ENCODE measurements at places on chromosomes 12 and 14. TPM values are rescaled to one million over a fixed set of nuclear protein-coding genes. Genes with fewer than 3 reads are reported as not detected.

The PSEN1 gene
- total RNA-seq = 62.6 TPM

- no peak for DNase-seq
Measured at GRCh38 chr14:32203928-32204357, 874 bp upstream of the RNU6-8 start.

The SLCO1B1 gene
- not detected for total RNA-seq

GRCh38 chr12:9107542-9107873 is 8.2 kb downstream of the A2M start:
- DNase-seq = no peak

The TSPAN8 gene
- total RNA-seq = not detected

The TAS2R42 gene
- not detected for total RNA-seq
